Activated CD4-positive, alpha-beta T cell treated with anti-CD3 and anti-CD28 coated beads, Interleukin-2, amount 50 U/mL, for 4 hours (primary cell): ENCODE measurements at places on chromosomes 5 and 9.

DNA sequence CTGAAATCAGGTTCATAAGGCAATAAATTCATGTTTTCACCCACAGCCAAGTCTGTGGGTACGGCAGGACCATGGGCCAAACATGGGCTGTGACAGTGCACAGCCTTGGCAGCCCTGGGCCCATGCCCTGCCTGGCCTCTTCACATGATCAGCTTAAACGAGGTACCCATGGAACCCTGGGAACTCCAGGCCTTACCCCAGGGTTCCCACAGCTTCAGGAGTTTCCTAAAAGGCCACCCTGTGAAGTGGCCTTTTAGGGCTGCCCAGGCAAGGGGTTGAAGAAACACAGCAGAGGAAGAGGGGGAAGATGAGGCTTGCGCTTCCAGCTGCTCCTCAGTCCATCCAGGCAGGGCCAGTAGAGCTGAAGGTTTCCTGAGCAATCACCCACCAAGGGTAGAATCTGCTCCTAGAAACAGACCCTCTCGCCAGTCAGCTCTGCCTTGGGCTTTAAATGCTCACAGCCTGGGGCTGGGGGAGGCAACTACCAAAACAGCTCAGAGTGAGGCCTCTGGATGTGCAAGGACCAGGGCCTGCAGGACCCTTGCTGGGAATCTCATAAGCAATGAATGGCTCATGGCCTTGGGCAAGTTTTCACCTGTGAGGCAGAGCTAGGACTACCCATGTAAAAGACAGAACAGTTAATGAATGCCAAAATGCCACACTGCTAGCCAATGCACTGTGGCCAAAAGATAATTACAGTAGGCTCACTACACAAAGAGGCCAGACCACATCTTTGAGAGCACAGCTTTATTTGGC is 79.3 kb upstream of the LRRTM2 start:
- DNase-seq = no peak

DNA sequence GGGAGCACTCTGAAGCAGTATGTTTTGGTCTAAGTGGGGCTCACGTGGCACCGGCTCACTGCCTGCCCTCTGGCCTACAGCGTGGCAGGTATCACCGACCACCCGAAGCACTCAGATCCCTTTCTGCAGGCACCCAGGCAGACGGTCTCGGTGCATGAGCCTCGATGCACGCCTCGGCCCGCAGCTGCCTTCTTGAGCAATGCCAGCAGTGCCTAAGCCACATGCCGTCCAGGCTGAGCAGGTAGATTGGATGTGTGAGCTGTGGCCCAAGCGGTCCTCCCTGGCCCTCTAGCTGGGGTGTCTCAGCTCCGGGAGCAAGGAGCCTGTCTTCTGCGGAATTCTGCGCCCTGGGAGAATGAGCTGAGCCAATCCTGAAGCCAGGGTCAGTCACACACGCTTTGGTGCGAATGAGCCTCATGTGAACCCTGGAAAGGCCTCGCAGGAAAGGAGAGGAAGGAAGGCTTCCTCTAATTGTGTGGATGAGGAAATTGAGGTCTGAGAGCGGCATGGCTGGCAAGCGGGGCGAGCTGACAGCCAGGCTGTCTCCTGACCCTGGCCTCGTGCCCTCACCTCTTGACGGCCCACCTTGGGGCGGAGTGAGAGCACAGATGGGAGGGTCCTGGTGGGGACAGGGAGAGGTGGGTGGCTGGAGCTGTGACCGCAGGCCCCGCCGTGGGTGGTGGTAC is 14.4 kb downstream of the RXRA start:
- DNase-seq = no peak

DNA sequence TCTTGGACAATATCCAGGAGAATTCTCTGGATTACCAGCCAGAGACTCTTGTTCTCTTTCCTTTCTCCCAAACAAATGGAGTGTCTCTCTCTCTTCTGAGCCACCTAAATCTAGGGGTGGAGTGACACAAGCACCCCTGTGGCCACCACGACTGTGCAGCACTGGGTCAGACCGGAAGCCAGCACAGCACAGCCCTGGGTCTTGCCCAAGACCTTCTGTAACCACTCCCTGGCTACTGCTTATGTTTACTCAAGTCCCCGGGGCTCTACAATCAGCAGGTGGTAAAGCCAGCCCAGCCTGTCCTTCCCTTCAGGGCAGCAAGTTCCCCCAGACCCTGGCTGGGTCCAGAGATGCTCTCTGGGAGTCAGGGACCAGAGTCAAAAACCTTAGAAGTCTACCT is 110.0 kb upstream of the TUT7 start:
- no peak for DNase-seq

DNA sequence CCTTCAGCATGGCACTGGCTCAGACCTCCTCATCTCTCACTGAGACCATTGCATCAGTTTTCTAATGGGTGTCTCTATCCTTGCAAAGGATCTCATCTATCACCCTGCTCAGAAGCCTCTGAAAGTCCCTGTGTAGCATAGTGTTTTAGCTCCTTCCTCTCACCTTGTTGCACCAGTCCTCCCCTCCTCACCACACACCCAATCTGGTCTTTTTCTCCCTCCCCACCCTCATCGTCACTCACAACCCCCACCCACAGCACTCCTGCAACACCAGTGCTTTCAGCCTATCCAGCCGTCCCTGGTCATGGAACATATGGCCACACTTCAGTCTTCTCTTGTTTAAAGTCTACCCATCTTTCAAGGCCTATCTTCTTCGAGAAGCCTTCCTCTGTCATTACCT is 74.5 kb downstream of the ANGPTL2 start:
- no peak for DNase-seq
